ENCODE measurements at places on chromosomes 7 and 10.

GRCh38 chr10:48648172-48648942 lies 36.3 kb upstream of the WDFY4 start:
- DNase-seq, result no peak

- no peak for DNase-seq
Measured at GRCh38 chr7:95859429-95859828, 87.1 kb downstream of the DYNC1I1 start.

- DNase-seq, result no peak
Measured at GRCh38 chr7:1040790-1041189, 3.6 kb upstream of the GPR146 start.

GRCh38 chr10:118974951-118975350 lies 54.6 kb upstream of the NANOS1 start:
- no peak for DNase-seq

- DNase-seq, result peak; percentile 16
Measured at GRCh38 chr10:37754538-37755323, 102.7 kb downstream of the ZNF248 start.

- DNase-seq, result no peak
Measured at GRCh38 chr7:87028636-87029035, 30.8 kb downstream of the ELAPOR2 start.

DNA sequence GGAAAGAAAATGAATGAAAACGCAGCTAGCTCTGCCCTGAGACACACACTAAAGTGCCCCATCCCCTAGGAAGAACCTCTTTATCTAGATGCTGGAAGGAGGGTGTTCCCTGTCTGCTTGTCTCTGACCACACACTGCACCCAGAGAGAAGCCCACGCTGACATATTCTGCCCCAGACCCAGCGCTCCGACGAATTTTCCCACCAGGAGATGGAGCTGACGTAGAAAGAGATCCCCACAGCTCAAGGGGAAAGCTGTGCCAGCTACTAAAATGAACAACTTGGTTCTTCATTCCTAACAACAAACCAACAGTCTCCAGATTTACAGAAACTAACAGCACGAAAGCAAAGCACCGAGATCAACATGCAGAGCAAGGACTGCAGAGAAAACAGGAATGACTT lies 73.3 kb downstream of the KIAA1549 start:
- no peak for DNase-seq

- DNase-seq, result no peak
Measured at GRCh38 chr10:133017203-133017601, 70.5 kb upstream of the ADGRA1 start.

GRCh38 chr10:118307859-118308258 lies 34.3 kb downstream of the FAM204A start:
- DNase-seq, result no peak

GRCh38 chr7:69744026-69744425 lies 145.8 kb downstream of the AUTS2 start:
- DNase-seq, result no peak

DNA sequence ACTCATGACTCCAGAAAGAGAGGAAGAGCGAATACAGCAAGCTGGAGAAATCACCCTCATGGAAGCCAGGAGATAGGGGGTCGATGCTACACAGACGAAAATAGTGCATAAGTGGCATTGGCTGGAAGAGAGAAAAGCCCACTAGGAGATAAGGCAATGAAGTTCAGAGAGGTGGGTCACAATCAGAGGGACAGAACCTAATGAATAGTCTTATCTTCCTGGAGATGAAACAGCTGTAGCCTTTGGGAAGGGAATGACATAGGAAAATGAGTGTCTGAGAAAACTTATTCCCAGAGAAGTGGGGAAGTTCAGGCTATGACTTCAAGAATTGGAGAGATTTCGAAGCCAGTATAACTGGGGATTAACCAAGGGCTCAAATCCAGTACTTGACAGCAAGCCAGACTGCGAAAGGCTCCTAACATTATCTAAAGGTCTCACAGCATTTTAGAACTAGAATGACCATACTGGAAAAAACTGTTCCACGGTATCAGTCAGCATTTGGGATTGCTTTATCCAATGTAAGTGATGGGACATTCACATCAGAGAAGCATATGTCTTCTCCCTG lies 211.1 kb downstream of the ZNF365 start:
- no peak for DNase-seq

GRCh38 chr10:26138613-26139012 lies 78.0 kb upstream of the GAD2 start:
- DNase-seq, result no peak

DNA sequence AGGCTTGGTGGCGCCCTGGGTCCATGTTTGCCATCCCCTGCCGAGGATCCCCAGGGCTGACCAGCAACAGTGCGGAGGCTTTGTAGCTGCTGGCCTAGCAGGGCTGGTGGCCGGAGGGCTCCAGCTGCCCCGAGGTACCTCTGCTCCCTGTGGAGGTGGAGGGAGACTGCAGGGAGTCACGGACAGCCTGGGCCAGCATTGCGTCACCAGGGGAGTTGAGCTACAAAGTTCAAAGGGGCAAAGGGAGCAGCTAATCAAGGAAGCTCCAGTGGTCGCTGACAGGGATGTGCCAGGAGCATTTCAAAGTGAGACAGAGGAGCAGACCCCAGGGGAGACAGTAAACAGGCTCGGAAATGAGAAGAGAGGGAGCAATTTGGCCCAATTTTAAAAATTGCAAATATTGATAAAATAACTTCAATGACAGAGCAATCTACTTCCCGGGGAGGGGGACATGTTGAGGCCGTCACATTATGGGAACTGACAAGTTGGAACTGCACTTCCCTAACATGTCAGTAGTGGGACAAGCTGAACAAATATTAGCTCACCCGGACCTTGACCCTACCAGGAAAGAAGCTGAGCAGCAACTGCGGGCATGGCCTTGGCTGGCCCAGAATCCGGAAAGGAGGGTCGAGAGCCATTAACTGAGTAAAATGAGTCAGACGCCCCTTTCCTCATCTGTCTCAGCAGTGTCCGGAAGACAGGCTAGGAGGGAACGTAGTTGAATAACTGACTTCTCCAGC lies 39.4 kb downstream of the BTBD16 start:
- no peak for DNase-seq

- DNase-seq, result no peak
Measured at GRCh38 chr7:115096262-115096661, 174.4 kb downstream of the MDFIC start.

- DNase-seq, result no peak
Measured at GRCh38 chr7:127214956-127215718, 37.6 kb downstream of the GRM8 start.

DNA sequence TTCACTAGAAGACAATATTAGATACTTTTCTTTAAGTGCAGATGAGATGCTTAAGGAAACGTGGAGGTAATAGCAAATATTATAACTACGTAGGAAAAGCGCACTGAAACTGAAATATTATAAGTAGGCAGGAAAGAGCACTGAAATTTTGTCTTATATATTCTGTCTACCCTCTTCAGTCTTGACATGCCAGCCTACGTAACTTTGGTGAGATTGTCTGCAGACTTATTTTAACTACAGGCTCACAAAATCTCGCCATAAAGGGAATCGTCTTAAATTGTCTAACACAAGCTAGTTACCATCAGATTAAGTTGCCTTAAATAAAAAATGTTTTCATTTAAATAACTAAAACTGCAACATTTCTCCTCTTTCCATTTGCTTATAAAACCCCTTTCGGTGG lies 280.1 kb upstream of the PTER start:
- no peak for DNase-seq

GRCh38 chr7:159033956-159034355 lies 110.7 kb downstream of the VIPR2 start:
- no peak for DNase-seq

- no peak for DNase-seq
Measured at GRCh38 chr7:107359520-107360316, 110.1 kb upstream of the GPR22 start.

DNA sequence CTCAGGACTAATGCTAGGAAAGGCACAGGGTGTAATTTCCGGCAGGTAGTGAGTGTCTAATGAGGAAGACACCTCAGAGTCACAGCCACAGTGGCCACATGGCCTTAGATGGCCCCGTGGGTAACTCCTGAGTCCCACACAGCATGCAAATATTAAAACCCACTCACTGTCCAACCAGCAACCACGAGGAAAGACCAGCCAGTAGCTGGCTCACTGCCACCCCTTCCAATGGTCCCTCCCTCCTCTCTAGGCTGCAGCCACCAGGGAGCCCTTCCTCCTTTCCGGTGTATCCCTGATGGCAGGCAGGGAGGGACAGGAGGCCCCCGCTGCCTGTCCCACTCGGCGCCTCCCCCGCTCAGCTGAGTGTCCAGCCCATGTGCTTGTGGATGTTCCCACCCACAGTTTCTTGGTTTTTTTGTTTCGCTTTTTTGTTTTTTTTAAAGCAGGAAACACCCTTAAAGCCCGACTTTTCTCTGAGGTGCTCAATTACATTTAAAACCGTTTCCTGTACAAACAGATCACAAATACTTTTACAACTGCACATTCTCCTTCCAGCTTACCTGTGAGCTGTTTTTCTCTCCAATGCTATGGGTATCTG lies 9.2 kb downstream of the BNIP3 start:
- peak; percentile 27 for DNase-seq

- no peak for DNase-seq
Measured at GRCh38 chr10:58921421-58921855, 255.0 kb upstream of the PHYHIPL start.

All from hematopoietic multipotent progenitor cell treated with erythropoietin and hydrocortisone succinate and interleukin-3 and kit ligand, for 8 days (in vitro differentiated cells).